ENCODE measurements at places on chromosomes 3 and 15.

GRCh38 chr3:56989169-56989976, 71.1 kb upstream of the SPATA12 start:
- no peak overlapping the region for H3K27ac ChIP-seq
- peaks cover 39% of the 10 kb centered on the region for H3K4me1 ChIP-seq
- peak overlapping the region; percentile 20 for H3K4me3 ChIP-seq
- DNase-seq = no peak
- H3K27me3 ChIP-seq = peaks cover 31% of the 10 kb centered on the region

DNA sequence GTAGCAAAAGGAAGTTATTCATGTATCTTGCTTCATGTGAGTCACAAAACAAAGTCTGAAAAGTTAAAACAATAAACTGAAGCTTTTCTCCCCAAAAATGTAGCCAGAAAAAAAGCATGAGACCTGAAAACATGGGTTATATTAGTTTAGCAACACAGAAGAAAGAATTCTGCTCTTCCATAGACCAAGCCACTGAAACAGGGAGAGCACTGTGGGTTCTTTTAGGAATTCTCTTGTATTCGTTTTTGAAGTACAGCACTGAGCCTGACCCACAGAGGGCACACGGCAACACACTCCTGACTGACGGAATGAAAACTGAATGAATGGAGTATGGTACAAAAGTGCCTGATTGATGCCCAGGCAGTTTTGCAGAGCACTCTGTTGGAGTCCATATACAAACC, 66.6 kb downstream of the TM4SF4 start:
- peaks cover 20% of the 10 kb centered on the region for H3K27me3 ChIP-seq
- no peak for DNase-seq
- H3K4me3 ChIP-seq = no peak overlapping the region
- H3K27ac ChIP-seq = no peak overlapping the region

- no peaks in the 10 kb centered on the region for H3K36me3 ChIP-seq
- peak; percentile 73 for DNase-seq
- peak overlapping the region; percentile 20 for H3K4me3 ChIP-seq
- H3K27me3 ChIP-seq = peaks cover 79% of the 10 kb centered on the region
- H3K27ac ChIP-seq = no peak overlapping the region
Measured at GRCh38 chr3:46065294-46065705, 38.0 kb upstream of the XCR1 start.

GRCh38 chr15:79549196-79549595, 117.1 kb downstream of the MINAR1 start:
- no peaks in the 10 kb centered on the region for H3K4me1 ChIP-seq
- no peak for DNase-seq
- H3K4me3 ChIP-seq = no peak overlapping the region
- H3K36me3 ChIP-seq = no peaks in the 10 kb centered on the region

DNA sequence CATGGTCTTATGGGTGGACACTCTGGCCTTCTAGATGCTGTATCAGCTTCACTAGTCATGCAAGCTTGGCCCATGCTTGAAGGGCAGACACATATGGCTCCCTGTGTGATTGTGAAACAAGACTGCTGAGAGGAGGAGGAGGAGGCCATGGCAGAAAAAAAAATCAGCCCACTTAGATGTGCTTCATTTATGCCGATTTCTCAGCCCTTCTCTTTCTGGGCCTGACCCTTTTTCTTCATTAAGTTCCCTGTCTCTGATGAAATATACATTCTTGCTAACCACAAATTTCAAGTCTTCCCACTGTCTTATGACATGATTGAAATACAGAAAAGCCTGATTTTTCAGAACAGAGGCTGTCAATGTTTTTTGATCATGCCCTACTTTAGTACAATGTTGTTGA, 213.0 kb upstream of the FEZF2 start:
- no peaks in the 10 kb centered on the region for H3K27me3 ChIP-seq
- no peaks in the 10 kb centered on the region for H3K36me3 ChIP-seq
- H3K4me1 ChIP-seq = no peaks in the 10 kb centered on the region
- H3K27ac ChIP-seq = no peak overlapping the region
- no peak overlapping the region for H3K4me3 ChIP-seq

Data from activated T-cell treated with anti-CD3 and anti-CD28 coated beads, Interleukin-2, amount 50 U/mL, for 72 hours (primary cell).